ENCODE measurements at places on chromosomes 2 and 18.

GRCh38 chr2:69575926-69576325, 67.6 kb downstream of the AAK1 start:
- no peak for DNase-seq

DNA sequence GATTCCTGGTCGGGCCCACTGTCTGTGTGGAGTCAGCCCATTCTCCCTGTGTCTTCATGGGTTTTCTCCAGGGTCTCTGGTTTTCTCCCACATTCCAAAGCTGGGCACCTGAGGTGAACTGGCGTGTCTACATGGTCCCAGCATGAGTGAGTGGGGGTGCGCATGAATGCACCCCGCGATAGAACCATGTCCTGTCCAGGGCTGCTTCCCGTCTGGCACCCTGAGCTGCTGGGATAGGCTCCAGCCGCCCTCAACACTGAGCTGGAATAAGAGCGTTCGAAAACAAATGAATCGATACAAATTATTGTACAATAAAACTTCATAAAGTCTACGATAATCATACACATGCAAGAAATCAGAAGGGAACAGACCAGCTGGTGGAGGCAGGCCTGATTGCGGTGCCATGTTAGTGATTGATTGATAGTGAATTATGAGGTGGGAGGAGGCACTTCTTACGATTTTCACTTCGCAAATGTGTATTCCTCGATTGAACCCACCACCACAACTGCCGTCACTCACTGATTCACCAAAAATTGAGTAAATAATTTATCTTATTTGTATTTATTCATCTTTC, 186.6 kb downstream of the MGAT5 start:
- DNase-seq: no peak

- no peak for DNase-seq
Observed at GRCh38 chr2:54577944-54578647, 122.0 kb downstream of the SPTBN1 start.

DNA sequence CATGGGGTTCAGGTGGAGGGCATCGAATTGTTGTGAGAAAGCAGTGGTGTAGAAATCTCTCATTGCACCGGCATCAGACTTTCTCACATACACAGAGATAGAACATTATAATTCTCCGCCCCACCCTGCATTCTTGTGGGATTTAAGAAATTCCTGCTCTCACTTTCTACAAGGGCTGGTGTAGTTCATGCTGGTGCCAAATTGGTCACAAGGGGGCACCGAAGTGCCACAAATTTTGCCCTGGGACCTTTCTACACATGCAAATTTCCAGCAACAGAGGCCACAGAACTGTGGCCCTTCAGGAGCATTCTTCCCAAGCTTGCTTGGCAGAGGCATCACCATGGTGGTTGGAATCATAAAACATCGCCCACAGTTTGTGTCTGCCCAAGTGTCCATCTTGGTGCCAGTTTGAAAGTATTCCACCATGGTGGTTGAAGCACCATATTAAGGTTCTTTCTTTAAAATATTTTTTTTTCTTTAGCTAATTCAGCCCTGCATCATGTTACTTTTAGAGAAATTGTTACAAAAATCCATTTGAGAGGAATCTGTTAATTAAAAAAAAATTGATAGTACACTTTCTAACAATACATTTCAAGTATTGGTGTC, 521.2 kb upstream of the FANCL start:
- DNase-seq: no peak

DNA sequence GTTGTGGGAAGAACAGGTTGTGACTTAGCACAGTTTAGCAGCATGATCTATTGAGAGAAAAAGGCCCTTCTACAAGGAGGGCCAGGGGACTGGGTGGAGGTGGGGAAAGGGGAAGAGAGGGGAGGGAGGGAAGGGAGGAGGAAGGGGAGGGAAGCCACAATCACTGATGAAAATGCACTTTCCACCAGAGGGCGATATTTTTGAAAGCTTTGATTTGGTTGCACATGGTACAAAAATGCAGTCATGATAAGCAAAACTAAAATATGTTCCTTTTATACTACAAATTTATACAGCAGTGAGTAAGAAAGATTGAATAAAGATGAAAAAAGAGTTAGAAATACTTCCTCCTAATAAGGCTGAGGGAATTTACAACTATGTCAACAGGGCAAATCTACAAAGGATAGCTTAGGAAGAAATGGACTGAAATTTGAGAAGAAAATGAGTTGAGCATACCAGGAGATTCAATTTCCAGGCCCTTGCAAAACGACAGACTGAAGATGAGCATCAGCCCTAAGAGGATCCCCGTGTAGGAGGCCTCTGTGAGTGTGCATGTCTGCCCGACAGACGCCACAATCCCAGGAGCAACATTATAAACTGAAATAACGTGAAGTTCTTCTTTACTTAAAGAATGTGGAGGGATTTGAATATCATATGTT, 17.2 kb downstream of the SH3YL1 start:
- DNase-seq: no peak

DNA sequence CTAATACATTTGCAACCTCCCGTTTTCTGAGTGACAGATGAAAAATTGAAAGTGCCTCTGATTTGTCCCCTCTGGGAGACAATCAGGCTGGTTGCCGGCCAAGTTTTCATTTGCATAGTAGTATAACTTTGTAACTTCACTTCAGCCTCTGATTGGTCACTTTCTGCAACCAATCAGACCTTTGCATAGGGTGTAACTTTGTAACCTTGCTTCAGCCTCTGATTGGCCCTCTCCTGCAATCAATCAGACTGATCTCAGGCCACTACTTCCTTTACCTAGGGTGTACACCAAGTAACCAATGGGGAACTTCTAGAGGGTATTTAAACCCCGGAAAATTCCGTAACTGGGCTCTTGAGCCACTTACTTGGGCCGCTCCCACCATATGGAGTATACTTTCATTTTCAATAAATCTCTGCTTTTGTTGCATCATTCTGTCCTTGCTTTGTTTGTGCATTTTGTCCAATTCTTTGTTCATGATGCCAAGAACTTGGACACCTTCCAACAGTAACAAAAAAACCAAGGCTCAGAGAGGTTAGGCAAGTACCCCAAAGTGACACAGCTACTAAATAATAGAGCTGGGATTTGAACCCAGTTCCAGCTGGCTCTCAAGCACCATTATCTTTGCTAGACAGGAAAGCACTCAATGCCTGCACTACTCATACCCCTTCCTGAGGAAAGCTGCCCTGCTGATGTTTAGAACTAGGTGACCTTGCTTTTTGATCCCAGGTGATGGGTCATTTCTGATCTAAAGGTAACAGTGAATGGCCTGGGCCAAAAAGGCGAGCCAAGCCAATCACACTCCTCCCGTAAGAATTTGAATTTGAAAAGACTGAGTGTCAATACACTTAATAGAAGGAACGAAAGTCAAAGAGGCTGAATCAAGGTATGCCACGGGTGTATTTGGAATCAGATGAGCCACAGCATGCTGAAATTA, 10.9 kb upstream of the MYOM1 start:
- no peak for DNase-seq

Data from activated T-cell treated with anti-CD3 and anti-CD28 coated beads for 24 hours (primary cell).